CD4-positive, alpha-beta T cell treated with Interleukin-6 for 4 hours (primary cell): ENCODE measurements at places on chromosomes 16 and 17.

GRCh38 chr16:4513086-4513860, 25.3 kb downstream of the CDIP1 start:
- DNase-seq: no peak

DNA sequence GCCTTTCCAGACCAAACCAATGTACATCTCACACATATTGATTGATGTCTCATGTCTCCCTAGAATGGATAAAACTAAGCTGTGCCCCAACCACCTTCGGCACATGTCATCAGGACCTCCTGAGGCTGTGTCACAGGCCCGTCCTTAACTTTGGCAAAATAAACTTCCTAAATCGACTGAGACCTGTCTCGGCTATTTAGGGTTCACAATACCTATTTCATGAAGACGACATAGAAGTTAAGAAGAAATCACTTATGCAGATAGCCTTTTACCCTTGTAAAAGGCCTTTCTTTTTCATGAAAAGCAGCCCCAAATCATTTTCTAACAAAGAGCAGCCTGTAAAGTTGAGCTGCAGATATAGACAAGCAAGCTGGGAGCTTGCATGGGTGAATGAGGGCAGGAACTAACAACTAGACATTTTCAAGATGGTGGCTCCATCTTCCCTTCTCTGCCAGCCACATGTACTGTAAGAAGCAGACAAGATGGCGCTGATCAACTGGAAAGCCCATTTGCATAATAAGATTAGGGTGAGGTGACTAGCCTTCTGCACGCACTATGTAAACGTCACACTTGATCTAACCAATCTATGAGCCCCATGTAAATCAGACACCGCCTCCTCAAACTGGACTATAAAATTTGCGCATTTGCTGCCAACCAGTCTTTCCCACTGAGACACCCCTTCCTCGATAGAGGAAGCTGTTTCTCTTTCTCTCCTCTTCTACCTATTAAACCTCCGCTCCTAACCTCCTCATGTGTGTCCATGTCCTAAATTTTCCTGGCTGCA, 4.7 kb upstream of the KDM8 start:
- DNase-seq: no peak

- no peak for DNase-seq
Observed at GRCh38 chr17:49741009-49741691, 22.8 kb downstream of the FAM117A start.

DNA sequence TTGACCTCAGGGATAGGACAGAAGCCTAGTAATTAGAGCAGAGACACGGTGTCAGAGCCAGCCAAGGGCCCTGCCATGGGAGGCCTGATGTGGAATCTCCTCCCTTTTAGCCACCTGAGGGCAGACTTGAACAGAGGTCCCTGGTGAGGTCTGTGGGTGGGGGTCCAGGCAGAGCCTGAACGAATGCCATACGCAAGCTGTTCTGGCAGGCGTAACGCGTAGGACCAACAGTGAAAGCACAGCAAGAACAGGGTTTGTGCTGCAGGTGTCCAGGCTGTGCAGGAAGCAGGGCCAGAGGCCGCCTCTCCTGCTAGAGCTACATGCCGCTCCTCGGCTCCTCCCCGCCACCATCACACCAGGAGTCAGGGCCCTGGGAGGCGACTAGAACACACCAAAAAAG, 81.9 kb upstream of the TBX2 start:
- no peak for DNase-seq
